ENCODE measurements at places on chromosomes 7 and 10. TPM values are rescaled to one million over a fixed set of nuclear protein-coding genes. Genes with fewer than 3 reads are reported as not detected.

The ACSL5 gene
- total RNA-seq = not detected

GRCh38 chr7:48421357-48421756 is 250.1 kb downstream of the ABCA13 start:
- no peak for DNase-seq

DNA sequence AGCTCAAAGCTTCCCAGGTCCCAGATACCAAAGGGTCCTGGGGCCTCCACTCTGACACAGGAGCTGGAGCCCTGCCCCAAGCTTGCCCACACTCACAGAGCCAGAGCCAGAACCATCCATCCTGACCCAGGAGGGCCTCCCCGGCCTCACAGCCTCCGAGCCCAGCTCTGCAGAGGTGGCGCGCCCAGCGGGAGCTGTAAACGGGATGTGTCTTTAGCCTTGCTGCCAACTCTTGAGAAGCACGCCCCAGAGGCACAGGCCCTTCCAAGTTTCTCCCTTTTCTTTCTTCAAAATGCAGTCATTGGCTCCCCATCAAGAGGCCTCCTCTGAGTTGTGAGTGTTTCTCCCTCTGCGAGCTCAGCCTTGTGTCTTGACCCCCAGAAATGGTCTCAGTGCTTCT is 75.0 kb downstream of the PDGFA start:
- no peak for DNase-seq

GRCh38 chr10:71688256-71688655 is 31.3 kb downstream of the C10orf105 start:
- DNase-seq = no peak

- DNase-seq = no peak
Measured at GRCh38 chr7:25069900-25070443, 55.1 kb downstream of the CYCS start.

The SOSTDC1 gene
- total RNA-seq = not detected

The PIP gene
- total RNA-seq = not detected

The NACAD gene
- total RNA-seq = 125 TPM

DNA sequence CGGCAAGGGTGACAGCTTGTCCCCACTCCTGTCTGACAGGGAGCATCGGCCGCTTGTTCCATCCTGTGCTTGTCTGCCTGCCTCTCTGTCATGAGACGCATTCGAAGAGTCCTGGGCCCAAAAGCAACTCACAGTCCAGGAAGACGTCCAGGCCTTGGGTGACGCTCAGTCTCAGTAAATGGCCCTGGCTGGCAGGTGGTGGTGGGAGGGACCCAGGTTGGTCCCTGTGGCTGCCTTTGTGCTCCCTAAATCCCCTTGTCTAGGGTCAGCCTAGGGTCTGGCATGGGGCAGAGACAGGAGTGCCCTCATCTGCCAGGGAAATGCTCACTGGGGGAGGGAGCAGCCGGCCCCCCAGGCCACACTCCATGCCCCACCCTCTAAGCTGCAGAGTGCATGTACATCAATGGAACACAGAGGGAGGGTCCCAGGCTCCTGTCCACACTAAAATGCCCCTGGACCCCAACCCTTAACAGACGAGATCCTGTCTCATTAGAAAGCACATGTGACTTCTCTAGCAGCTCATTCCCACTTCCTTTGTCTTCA is 295.2 kb upstream of the ZNF32 start:
- no peak for DNase-seq

GRCh38 chr7:30916767-30917166 is 5.1 kb downstream of the AQP1 start:
- no peak for DNase-seq

The STK32C gene
- total RNA-seq = 69.2 TPM

DNA sequence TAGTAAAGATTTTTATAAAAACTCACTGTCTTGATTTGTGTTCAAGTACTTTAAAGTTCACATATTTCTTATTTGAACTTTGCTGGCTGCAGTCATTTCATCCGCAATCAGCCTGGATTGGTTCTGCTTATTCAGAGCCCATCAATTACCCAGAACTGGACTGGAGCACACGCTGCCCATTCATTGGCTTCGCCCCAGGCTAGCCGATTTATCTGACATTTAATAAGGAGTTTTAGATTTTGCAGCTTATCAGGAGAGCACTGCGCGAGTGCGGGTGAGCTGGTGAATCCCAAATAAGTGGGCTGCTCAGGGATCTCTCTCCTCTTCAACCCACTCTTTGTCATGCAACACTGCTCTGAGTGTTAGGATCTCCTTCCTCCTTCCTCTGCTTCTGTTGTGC is 166.0 kb upstream of the GPR26 start:
- DNase-seq = no peak

The FKBP6 gene
- not detected for total RNA-seq

The PNLIP gene
- not detected for total RNA-seq

The NEBL gene
- 0.74 TPM for total RNA-seq

- DNase-seq = no peak
Measured at GRCh38 chr10:124802313-124802675, 675 bp downstream of the ABRAXAS2 start.

All from glutamatergic neuron (in vitro differentiated cells).